ENCODE measurements at places on chromosomes 12 and 14.
A peak's percentile ranks its signal among the peaks of the same experiment; 100 is the strongest.

DNA sequence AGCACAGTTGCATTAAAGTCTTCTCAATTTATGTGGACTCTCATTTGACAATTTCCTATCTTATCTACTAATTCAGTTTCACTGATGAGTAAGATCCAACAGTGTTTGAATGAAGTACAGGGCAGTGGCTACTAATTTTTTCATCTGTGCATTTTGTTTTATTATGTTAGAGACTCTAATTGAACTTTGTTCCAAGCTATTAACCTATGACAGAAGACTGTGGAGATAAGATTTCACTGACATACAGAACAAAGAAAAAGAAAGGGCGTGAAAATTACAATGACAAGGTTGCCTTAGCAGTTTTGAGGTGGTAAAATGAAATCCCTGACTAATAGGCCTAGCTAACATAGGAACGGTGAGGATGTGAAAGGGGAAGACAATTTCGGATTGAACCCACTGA, 153.2 kb upstream of the SOX5 start:
- DNase-seq: no peak

DNA sequence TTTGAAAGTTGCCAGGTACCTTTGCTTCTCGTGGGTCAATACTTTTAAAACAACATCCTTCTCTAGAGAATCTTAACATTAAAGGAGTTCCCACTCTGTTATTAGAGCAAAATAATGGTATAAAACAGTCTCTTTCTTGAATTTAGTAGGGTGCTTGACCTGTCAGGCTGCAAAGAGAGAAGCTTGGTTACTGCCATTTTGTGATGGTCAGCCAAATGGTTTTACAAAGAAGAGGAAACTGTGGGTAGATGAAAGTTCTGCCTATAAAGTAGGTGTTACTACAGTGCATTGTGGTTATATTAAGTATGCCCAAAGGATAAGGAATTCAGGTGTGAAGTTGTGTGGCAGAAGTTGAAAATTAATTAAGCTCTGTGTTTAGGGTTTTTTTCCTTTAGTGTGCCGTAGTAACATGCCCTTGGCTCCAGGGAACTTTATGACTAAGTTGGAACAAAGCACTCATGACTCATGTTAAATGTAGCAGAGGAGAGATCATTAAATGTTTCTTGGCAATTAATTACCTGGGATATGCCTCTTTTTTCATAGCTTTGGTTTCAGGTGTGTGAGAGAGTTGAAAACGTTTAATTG, 354.0 kb upstream of the KITLG start:
- no peak for DNase-seq

DNA sequence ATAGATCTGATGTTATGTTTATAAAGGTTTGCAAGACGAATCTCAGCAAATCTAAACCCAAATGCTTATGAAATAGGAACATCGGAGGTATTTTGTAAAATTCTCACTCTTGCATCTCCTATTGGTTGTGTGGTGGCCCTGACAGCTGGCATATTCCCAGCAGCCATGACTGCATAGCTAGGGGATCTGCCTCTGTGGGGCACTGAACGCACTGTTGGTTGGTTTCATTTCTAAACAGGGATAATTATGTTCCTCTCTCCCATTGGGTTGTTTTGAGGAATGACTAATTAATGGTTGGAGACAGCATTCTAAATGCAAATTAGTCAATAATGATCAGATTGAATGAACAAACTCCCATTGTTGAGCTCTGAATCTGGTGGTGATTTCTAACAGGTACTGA, 2.7 kb upstream of the BEST3 start:
- DNase-seq: no peak

DNA sequence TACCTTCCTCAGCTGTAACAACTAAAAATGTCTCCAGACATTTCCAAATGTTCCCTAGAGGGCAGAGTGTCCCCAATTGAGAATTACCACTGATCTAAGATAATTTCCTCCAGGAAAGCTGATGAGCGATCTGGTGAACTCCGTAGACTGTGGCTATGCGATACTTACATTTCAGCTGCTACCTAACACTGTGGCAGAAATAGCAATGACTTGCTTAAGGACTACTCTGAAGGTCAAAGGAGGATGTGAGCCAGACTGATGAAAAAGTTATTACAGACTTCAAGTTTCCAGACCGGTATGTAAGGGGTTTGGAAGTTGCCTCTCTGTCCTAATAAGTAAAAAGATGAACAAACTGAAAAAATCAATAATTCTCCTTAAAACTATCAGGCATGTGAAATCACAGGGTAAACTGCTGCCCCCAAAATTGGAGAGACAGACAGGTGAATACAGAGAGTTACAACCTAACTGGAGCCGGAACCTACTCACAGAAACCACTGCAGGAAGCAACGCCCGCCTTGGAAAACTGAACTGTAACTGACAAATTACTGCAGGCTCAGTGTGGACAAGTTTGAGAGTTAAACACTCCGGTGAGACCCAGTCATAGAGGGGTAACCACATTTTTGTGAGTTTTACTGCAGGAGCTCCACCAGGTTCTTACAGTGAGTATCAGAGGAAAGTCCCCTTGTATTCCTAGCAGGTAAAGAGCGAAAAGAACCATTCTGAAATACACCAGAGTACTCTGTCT, 60.0 kb upstream of the PARP11 start:
- no peak for DNase-seq

DNA sequence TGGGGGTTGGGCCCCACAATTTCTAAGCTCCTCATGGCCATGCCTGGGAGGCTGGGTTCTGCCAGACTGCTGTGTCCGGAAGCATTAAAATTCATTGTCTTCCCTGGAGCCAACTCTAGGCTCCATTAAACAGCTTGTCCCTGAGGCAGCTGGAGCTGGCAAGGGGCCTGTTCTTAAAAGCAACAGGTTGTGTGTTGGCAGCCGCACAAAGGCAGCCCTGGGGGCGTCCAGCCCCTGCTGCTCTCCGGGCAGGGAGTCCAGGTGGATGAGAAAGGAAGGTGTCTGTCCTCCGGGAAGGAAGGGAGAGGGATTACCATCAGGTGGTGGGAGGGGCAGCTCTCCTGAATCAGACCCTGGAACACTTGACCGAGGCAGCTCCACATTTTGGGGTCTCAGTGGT, 98.9 kb downstream of the CHST11 start:
- no peak for DNase-seq

- no peak for DNase-seq
Measured at GRCh38 chr12:106586803-106587684, 4.2 kb downstream of the RFX4 start.

DNA sequence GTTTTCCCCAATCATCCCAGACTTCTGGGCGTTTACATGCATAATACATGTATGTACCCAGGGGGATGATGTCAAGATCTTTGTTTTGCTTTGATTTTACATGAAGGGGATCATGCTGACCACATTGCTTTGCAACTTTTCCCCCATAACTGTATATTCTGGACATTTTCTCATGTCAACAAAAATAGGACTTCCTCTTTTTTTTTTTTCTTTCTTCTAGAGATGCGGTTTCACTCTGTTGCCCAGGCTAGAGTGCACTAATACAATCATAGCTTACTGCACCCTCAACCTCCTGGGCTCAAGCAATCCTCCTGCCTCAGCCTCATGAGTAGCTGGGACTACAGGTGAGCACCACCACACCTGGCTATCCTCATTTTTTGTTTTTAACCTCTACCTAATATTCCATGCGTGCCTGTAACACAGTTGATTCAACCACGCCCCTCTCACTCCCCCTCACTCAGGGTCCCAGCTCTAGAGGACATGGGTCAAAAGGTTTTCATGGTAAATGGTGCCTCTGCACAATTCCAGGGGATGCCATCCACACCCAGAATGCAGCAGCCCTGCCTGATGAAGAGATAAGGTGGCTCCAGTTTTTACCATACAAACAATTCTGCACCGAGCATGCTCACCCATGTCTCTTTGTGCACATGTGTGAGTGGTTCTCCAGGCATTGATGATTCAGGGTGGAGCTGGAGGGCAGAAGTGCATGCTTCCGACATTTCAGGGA, 32.0 kb upstream of the CIPC start:
- DNase-seq: no peak

GRCh38 chr14:34507459-34507858, 32.0 kb downstream of the EAPP start:
- no peak for DNase-seq

DNA sequence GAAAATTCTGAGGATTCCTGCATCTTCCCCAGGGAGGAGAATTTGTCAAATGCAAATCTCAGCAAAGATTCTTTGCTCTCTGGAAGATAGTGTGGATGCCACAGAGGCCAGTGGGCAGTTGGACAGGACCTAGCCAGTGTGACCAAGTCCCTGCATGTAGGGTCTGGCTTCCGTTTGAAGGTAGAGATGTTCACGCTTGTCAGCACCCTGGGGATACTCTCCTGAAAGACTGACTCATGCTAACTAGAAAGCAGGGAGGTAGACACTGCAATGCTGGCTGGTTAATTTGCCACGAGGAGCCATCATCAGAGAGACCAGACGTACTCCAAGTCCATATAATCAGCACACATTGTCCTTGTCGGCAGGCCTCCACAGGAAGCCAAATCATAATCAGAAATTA, 130.1 kb downstream of the SAMD4A start:
- DNase-seq: no peak

GRCh38 chr14:92770484-92770883, 22.1 kb upstream of the LGMN start:
- no peak for DNase-seq

GRCh38 chr12:29782871-29783772, 620 bp downstream of the TMTC1 start:
- no peak for DNase-seq

DNA sequence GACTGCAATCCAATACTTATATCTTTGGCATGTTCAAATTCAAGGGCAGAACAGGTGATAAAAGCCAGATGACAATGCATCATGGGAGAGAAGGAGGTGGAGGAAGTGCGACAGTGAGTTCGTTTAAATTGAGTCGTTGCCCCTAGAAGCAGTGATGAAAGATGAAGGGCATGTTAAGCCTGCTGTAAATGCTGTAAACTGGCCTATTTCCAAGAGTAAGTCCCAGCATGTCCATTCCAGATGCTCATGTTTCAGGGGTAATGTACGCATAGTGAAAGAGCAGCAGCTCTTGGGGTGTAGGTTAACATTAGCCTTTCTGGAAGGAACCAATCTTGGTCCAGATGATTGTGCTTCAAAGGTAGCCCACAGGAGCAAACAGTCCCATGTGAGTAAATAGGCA, 97.1 kb downstream of the C2CD5 start:
- no peak for DNase-seq

GRCh38 chr14:25074099-25074685, 24.2 kb upstream of the STXBP6 start:
- no peak for DNase-seq

GRCh38 chr14:30874120-30874998, at the start of gene COCH:
Gene COCH, plus strand, starts transcription at chr14:30874559. Its CDS starts 380 bp downstream, at chr14:30874939.
- DNase-seq: peak; percentile 4

- DNase-seq: no peak
Measured at GRCh38 chr12:7127916-7128626, 618 bp downstream of the RBP5 start.

- DNase-seq: no peak
Measured at GRCh38 chr12:21509768-21510167, 8.2 kb downstream of the GOLT1B start.

- no peak for DNase-seq
Measured at GRCh38 chr12:121253638-121254335, 42.7 kb downstream of the CAMKK2 start.

DNA sequence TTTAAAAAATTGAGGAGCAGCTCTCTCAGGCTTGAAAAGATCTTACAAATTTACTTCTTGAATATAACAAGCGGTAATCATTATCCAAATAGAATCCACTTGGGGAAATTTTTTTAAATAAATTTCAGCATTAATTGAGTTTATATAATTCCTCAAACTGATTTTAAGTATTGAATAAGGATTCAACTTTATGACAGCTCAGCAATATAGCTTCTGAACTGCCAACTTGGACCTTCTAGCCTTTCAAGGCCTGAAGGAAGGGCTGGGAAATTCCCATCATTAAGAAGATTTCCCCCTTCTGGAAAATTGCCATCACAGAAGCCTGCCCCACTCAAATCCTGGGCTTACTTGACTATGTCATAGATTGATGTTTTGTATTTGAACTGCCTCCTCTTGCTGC, 57.5 kb upstream of the GARIN2 start:
- DNase-seq: no peak

- no peak for DNase-seq
Measured at GRCh38 chr12:44031472-44032185, 195.7 kb downstream of the TMEM117 start.

- no peak for DNase-seq
Measured at GRCh38 chr12:38373784-38374183, 57.2 kb downstream of the ALG10B start.

GRCh38 chr14:69149461-69150244, 3.3 kb downstream of the DCAF5 start:
- DNase-seq: no peak

GRCh38 chr14:77752266-77752665, 8.7 kb downstream of the SNW1 start:
- no peak for DNase-seq

- no peak for DNase-seq
Measured at GRCh38 chr12:115910057-115910456, 367.4 kb downstream of the MED13L start.

- DNase-seq: no peak
Measured at GRCh38 chr12:1768615-1769014, 51.8 kb upstream of the LRTM2 start.

DNA sequence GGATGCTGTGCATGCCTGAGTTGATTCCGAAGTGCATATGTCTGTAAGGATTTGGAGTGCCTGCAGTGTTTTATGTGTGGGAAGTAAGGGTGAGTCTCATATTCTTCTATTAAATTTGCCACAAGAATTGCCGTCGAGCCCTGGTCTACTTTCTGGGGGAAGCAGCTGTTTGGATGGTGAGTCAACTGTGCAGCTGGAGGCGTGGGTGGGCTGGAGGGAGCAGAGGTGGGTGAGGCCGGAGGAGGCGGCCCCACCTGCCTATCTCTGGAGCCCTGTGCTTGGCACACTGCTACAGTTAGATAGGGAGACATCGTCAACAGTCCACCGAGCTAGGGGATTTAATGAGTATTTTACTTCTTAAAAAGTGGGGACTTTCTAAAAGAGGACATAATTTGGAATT, 9.7 kb downstream of the GLRX5 start:
- DNase-seq: no peak

- no peak for DNase-seq
Measured at GRCh38 chr12:56565510-56566101, 44.0 kb downstream of the RBMS2 start.

GRCh38 chr14:96038920-96039632, at the start of gene C14orf132:
Gene C14orf132, plus strand, starts transcription at chr14:96039362. Its CDS starts 139 bp downstream, at chr14:96039501.
- DNase-seq: peak; percentile 66

GRCh38 chr12:49792181-49792970, 35.8 kb downstream of the NCKAP5L start:
- DNase-seq: no peak

- DNase-seq: peak; percentile 54
Measured at GRCh38 chr12:47885012-47885501, 19.7 kb downstream of the VDR start.

GRCh38 chr12:109286252-109286651, 22.8 kb downstream of the FOXN4 start:
- no peak for DNase-seq

- DNase-seq: no peak
Measured at GRCh38 chr14:98959410-98959809, 312.6 kb downstream of the BCL11B start.

DNA sequence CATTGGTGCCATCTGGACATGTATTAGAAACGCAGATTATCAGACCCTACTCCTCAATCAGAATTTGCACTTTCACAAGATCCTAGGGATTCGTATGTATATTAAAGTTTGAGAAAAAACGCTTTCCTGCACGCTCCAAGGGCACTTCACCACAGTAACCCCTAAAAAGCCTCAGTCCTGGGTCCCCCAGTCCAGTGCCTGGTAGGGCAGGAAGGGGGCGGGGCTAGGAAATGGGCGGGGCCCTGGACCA, 369 bp downstream of the DEPDC4 start:
- peak; percentile 92 for DNase-seq

- no peak for DNase-seq
Measured at GRCh38 chr12:143964-144649, 69.8 kb downstream of the SLC6A12 start.

Data from stimulated activated CD4-positive, alpha-beta T cell treated with anti-CD3 and anti-CD28 coated beads, Interleukin-1b, Interleukin-23, amount 100 ng/mL, for 24 hours (primary cell).